Mesothelial cell of epicardium (in vitro differentiated cells): ENCODE measurements at places on chromosomes 2 and 18. TPM values are rescaled to one million over a fixed set of nuclear protein-coding genes. Genes with fewer than 3 reads are reported as not detected.

The SLC9A4 gene
- 0.07 to 0.11 TPM (median 0.11 TPM) in 3 replicates for total RNA-seq

- no peak for DNase-seq
- no peaks in the 10 kb centered on the region for H3K27me3 ChIP-seq
- peaks cover 39% of the 10 kb centered on the region for H3K36me3 ChIP-seq
- H3K4me3 ChIP-seq: no peak overlapping the region
- no peaks in the 10 kb centered on the region for H3K4me1 ChIP-seq
Observed at GRCh38 chr2:202290970-202291369, 25.4 kb downstream of the NOP58 start.

DNA sequence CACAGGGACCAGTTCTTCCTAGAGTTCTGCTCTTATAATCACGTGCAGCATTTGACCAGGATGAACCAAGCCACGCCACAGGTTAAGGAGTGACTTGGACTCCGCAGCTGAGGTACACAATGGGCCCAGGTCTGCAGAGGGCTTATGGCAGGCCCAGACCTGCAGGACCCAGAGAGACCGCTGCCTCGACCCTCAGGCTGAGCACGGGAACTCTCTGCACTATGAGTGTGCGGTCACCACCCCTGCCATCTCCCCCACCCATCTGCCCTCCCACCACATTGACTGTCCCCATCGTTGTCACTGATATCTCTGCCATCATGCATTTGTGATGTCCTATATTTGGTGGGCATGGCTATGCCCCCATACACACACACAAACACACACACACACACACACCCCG, 45.7 kb upstream of the HPCAL1 start:
- no peak overlapping the region for H3K4me3 ChIP-seq
- H3K27me3 ChIP-seq: no peaks in the 10 kb centered on the region
- H3K36me3 ChIP-seq: no peaks in the 10 kb centered on the region
- H3K4me1 ChIP-seq: peaks cover 2% of the 10 kb centered on the region
- DNase-seq: no peak
- H3K27ac ChIP-seq: no peak overlapping the region

- H3K4me3 ChIP-seq: no peak overlapping the region
- no peaks in the 10 kb centered on the region for H3K27me3 ChIP-seq
- DNase-seq: no peak
- peaks cover 33% of the 10 kb centered on the region for H3K4me1 ChIP-seq
Observed at GRCh38 chr2:172884336-172884735, 148.7 kb downstream of the RAPGEF4 start.

The CTAGE1 gene
- total RNA-seq: 0.07 to 0.13 TPM (median 0.11 TPM) in 3 replicates
